ENCODE measurements at places on chromosomes 7 and 10.

DNA sequence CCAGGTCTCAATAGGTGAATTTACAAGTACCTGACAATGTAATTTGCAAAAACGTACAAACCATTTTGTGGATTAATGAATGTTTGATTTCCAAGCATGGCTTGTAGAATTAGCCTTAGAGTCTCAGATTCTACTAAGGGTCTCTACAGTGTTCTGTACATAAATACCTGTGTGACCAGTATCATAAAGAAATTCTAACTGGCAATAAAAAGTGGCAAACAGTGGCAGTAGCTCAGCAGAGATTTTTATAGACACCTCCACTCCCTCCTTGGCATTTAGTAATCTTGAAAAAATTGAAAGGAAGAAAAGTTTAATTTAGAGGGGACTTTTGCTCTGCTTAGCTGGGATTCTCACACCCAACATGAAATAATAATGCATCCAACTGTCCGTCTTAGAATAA is 220.8 kb downstream of the POU6F2 start:
- no peak for DNase-seq

DNA sequence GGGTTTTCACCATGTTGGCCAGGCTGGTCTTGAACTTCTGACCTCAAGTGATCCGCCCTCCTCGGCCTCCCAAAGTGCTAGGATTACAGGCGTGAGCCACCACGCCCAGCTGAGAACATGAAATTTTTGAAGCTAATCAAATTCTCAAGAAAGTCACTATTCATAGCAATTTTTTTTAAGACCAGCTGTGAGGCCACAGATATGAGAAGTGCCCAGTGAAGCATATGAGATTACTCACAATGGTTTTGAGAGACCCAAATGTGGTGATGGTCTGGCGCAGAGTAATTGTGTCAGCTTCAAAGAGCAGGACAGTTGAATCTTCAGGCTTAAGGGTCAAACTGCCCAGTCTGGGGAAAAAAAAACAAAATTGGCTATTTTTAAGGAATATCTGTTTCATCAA is 16.2 kb downstream of the NCOA4 start:
- no peak for DNase-seq

- no peak for DNase-seq
These were observed 147.1 kb downstream of the MALRD1 start for GRCh38 chr10:19195698-19196097.

DNA sequence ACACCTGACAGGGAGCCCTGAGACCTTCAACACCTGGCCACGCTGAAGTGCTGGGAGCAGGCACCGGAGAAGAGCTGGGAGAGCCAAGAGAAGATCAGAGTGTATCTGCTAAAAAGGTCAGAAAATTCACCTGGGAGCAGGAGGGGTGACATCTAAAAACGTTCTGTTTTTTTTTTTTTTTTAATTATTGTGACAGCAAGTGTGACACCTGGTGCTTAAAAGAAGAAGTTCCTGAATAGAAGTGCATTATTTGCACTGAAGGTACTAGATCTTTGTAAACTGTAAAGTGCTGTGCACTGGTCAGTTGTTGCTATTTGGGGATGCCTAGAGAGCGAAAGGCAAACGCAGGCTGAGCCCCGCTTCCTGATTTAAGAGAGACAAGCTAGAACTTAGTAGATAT is 422.0 kb downstream of the PLXNA4 start:
- no peak for DNase-seq

- DNase-seq, result no peak
These were observed 3.8 kb upstream of the SERPINE1 start for GRCh38 chr7:101122933-101123702.

DNA sequence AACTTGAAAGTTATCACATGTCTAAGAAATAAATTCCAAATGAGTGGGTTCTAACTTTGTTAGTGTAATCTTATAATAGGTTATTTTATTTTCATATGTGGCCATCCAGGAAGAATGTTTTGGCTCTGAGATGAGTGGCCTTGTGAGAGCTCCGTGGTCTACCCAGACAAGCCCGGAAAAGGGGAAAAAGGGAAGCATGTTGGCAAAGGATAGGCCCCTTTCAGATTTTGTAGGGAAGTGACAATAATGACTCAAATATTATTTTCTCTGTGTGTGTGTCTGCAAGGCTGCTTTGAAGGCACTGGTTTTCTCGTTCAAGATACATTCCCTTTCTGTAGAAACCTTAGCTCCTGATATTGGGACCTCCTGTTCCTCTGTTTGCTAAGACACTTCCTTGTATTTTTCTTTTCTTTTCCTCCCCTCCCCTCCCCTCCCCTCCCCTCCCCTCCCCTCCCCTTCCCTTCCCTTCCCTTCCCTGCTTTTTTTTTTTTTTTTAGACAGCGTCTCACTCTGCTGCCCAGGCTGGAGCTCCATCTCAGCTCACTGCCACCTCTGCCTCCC is 240.8 kb downstream of the LRMDA start:
- DNase-seq, result no peak

DNA sequence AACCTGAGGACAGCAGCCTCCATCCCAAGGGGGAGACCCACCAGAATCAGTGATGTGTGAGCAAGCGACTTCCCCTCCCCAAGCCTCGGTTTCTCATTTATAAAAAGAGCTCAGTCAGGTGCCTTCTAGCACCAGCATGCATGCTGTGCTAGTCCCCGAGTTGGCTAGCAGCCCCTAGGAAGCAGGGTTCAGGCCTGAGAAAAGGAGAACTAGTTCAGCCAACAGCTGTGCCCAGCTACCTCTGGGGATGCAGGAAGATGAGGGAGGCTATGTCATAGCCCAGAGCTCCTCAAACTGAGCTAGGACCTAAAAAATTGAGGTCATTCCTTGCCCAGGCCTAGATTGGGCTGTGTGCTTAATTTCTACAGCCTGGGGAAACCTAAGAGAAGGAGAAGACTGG is 13.7 kb downstream of the DRGX start:
- DNase-seq, result no peak

DNA sequence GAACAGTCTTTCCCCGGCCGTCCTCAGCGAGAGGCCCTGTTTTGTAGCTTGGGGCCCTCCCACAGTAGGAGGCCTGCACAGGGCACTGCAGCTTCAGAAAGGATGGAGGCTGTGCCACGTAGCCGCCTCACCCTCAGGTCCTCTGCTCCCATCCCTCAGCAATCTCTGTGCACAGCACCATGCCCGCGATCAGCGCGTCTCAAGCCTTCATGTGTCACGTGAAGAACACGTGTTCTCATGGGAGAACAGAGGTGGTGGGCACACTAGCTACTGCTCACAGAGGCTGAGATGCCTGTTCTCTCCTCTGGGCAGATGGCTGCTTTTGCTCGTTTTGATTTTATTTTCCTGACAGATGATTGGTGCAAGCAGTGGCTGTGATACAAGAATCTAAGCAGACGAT is 8.5 kb upstream of the SHH start:
- no peak for DNase-seq

- DNase-seq, result no peak
These were observed 71.7 kb downstream of the ARID5B start for GRCh38 chr10:61973169-61973568.

GRCh38 chr7:159328096-159328495 is 183.4 kb upstream of the VIPR2 start:
- DNase-seq, result no peak

DNA sequence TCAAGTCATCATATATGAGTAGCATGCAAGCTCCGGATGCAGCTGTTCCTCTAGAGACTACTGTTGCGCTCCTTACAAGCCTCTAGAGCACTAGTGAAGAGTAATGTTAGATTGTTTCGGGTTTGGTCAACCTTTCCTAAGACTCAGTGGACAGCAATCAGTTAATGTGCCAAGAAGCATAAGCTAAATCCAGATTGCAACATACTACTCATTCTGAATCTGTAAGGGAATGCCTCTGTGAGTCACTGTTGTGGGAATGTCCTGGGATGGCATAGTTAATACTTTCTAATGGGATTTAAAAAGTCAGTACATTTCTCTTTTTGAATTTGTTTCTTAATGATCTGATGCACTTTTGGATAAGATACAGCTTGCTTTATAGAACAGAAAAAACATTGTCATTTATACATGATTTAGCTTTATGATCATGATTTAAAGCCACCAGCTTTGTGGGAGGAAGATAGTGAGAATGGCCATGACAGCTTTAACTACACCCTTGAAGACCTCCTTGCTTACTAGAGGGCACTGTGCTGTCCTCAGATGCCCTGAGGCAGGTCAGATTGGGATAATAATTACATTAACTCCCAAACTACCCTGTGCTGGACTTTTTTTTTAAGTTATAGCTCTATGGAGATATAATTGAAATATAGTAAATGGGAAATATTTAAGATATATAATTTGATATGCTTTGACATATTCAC is 138.4 kb downstream of the SDK1 start:
- DNase-seq, result peak; percentile 96

GRCh38 chr7:155676052-155676451 is 31.6 kb downstream of the RBM33 start:
- DNase-seq, result no peak

GRCh38 chr10:17138460-17139042 is 8.9 kb upstream of the CUBN start:
- peak; percentile 36 for DNase-seq

DNA sequence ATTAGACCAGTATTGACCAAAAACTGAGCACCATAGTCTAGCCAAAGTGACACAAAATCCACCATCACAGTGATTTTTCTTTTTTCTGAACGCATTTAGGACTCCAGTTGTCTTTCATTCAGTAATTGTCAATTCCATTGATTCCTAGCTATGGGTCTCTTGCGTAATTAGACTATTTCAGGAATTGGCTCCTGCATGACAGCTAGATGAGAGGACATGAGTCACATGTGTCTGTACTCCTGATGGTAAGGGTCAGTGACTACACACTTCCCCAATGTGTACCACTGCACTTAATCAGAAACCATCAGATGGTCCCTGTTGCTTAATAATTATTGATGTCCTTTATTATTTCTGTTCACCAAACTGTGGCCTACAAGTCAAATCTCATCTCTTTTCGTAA is 469.5 kb downstream of the POM121L12 start:
- DNase-seq, result no peak

DNA sequence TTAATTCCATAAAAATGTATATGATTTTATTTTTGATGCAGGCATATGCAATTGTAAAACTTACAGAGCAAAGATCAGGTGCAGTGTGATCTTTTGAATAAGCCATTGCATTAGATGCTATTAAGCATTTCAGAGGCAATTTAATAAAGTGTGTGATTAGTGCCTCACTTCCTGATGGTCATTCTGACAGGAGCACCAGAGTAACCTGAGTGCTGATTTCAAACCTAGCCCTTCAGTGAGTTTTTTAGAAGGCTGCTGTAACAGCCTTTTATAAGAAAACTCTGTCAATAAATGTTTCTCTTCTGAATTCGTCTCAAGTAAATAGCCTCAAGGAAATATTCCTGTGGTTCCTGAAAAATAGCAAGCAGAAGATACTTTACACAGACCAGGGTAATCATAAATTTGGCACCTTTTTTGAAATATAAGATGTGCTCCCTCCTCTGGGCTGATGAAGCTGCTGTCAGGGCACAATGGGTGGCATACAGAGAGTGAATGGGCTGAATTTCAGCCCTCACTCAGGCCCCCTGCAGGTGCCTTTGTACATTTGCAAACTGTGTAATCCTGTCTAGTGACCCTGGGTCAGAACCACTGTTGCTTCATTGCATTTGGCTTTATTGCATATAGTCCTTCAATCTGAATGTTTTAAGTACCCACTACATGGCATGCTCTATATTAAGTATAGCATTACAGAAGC is 193.7 kb upstream of the CSTF2T start:
- DNase-seq, result no peak

DNA sequence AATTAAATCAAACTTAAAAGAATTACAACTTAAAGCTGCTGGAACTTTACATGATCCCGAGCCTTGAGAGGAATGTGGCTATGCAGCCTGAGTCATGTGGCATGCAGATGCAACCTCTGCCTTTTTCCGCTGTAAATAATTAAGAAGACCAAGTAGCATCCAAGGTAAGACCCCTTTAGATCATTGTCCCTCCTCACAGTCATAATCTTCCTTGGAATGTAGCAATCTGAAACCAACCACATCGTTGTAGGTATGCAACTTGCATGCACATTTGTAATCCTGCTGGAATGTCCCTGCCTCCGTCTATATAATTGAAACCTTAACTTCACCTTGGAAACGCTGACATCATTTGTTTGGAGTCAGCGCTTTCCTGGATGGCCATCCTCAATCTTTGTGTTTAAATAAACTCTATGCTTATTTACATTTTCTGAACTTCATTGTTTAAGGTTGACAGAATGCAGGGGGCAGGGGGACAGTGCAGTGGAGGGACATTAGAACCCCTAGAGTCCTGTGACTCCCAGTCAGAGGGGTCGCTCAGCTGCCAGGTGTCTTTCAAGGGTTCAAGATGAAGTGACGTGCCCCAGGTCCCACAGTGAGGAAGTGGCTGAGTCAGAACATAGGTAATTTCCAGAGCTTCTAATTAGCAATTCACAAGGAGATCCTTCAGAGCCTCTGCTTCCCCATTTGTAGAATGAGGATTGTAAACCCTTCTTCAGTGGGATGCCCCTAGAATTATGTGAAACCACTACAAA is 110.7 kb downstream of the RALA start:
- DNase-seq, result peak; percentile 96

GRCh38 chr7:92874567-92874966 is 38.2 kb upstream of the CDK6 start:
- no peak for DNase-seq

DNA sequence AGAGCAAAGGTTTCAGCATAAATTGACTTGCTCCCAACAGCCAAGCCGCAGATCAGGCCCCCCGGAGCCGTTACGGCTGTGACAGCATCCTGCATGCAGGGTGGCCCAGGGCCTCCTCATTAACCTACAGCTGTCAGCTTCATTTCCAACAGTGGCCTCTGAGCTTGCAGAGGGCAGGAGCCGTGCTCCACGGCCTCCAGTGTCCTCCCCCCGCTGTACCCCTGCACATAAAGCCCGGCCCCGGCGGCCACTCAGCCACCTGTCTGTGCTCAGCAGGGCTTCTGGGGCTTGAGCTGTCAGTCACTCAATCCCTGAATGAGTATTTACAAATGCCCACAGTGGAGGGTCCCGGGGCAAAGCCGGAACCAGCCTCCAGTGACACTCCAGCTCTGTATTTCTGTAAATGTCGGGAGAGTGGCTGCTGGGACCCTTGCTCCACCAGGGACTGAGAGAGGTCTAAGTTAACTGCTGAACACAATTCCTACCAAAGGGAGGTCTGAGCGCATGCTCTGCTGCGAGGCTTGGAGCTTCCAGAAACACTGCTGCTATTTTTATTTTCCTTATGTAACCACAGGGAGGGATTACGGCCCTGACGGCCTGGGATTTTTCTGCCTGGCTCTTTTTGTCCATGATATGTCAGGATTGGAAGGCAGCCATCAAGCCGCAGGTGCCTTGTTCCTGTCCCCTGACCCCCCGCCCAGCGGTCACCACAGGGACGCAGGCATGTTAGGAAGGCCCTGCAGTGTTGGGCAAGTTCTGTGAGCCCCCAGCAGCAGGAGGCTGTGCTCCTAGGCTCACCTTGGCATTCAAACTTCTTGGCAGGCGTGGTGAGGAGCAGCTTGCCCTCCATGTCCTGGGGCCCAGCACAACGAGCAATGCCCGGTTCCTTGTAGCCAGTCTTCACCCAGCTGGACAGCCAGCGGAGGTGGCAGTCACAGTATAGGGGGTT is 165.0 kb downstream of the SLIT1 start:
- peak; percentile 9 for DNase-seq
